ENCODE measurements at places on chromosomes 6 and 20.

- no peak for DNase-seq
These were observed 691.5 kb upstream of the POU3F2 start for GRCh38 chr6:98142839-98143238.

DNA sequence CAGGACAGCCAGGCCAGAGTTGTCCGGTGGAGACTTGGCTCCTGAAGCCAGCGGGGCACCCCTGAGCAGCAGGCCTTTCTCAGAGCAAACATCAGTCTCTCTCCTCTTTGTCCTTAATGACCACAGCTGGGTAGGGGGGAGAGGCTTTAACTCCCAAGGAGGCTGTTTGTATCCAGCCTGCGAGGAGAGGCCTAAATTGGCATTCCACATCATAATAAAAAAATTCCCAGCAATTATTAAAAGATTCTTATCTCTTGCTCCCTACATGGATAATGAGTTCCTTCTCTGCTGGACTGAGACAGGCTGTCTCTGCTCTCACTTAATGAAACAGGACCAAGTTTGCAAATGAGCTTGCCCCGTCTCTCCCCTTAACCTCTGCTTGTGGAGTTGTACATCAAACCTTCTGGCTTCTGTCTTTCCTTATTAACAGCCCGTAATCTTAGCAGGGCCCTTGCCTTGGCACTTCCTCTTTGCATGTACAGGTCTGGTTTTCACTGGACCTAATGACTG, 838.2 kb downstream of the MAFB start:
- DNase-seq: no peak

DNA sequence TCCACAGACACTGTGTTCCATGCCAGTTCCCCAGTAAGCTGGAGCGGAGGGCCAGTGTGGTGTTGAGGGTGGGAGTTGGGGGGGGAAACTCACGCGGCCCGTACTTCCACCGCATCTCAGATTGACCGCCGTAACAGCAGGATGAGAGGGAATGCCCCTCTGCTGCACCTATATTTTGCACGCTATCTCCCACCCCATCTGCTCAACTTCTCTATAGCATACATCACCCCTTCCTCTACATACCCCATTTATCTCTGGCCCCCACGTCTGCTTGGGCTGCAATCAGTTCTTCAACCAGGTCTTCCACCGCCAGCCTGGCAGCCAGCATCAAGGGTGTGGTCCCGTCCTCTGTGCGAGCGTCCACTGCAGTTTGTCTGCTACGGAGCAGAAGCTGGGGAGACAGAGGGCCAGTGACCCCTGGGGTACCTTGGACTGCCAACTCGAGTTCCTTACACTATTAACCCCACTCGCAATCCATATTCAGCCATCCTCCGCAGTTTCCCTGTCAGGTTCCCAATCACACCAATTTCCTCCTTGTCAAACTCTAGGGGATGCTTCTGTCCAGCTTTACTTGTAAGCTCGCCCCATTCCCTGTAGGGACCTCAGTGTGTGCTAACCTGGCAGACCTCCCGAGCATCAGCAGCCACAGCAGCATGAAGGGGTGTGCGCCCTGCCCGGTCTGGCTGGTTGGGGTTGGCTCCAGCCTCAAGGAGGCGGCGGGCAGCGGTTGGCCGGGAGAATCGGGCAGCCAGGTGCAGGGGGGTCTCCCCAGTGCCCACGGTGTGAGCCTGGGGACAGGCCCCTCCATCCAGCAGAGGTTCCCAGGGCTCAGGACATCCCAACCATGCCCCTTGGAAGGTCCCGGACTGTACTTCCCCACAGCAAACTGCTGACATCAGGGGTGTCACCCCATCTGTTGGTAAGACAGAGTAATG, 4.5 kb upstream of the GPSM3 start:
- no peak for DNase-seq

DNA sequence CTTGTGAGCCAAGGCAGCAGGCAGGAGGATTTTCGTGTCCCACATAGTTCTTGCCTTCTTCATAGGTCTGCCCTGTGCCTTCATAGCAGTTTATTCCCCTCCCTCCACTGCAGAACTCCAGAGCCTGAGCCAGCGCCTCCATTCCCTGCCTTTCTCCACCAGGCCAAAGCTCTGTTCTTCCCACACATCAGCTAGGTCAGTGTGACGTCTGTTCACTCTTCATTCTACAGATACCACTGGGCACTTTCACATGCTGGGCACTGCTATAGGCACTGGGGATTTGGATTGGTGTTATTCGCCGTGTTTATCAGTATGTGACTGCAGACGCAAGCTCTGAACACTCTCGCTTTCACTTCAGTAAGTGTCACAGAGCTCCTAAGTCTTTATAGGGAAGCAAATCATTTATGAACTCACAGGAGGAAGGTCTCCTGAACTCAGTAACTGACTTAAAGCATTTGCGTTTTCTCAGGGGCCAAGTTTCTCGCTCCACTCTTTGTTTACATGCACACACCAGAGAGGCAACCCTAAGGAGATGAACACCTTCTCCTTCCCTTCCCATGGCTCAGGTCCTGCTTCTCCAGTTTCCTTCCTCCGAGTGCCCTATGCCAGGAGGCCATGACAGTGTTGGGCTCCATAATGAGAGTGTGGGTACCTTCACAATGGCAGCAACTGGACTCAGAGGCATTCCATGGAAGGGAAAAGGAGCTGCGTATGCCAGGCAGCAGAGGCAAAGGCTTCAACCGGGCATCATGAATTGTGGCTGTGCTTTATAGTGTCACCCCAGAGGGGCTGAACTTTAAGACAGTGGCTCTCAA, 6.3 kb upstream of the APMAP start:
- DNase-seq: no peak

DNA sequence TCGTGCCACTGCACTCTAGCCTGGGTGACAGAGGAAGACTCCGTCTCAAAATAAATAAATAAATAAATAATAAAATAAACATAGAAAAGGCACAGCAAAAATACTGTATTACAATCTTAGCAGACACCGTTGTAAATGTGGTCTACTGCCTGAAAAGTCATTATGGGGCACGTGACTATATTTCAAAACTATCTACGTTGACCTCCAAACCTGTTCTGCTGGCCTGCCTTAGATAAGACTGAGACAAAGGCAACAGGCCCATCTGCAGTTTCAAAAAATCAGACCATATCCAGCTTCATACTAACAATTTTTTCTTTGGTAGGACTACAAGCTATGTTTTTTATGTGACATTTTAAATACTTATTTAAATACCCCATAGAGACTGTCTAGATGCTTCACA, 59.1 kb downstream of the AGPAT4 start:
- DNase-seq: no peak

DNA sequence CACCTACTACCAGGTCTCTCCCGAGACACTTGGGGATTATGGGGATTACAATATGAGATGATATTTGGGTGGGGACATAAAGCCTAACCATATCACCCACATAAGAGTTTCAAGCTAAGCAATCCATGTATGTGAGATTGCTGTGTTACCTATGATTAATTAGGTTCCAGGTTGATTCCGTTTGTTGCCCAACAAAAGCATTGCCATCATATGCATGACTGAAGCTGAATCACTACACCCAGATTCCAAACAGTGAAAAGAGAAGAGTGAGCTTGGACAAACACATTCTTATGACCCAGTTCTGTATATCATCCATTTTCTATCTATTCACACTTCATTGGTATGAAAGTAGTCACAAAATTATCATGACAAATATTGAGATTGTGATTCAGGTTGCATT, 952.5 kb upstream of the MAN1A1 start:
- no peak for DNase-seq

- DNase-seq: no peak
These were observed 152.1 kb downstream of the PLCB4 start for GRCh38 chr20:9220874-9221547.

DNA sequence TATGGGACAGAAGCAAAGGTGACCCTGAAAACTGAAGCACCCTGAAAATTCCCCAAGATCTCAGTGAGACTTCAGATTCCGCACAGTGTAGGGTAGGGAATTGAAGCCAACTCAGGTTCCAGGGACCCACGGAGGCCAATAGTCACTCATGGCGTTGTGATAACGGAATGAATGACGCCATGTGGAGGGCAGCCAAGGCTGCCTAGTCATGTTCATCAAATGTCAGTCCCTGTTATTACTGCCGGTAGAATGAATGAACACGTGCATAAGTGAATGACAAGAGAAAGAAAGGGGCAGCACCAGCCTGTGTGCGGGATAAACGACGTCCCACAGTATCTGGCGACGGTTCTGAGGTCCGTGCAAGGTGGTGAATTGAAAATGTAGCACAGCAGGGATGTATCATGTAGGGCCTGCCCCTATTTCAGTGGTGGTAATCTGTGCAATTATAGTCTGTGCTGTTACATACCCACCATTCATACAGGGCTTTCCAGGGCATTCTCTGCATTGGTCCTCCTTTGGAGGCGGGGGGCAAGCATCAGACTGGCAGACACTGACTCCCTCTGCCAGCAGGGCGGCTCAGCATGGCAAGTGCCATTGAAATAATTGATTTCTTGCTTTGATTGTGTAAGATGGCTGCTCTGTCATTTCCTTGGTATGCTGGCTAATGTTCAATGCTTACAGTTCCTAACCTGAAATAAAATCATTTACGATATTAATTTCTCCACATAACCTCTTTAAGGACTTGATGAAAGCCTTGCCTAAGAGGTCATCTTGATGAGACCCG, 386.9 kb downstream of the CDH4 start:
- DNase-seq: peak; percentile 14

DNA sequence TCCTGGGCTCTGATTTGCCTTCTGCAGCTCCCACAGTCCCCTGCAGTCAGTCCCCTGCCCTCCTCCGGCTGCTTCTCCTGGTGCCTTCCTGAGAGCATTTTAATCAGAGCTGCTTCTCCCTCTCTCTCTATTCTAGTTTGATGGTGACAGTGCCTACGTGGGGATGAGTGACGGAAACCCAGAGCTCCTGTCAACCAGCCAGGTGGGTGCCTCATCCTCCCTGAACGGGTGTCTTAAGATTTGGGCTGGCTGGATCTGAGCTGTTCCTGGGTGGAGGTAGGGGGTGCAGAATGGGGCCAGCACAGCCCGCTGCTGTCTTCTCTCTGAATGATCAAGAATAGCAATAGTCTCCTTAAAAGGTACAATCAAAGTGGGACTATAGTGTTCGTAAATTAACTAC, 58.6 kb downstream of the TOX2 start:
- no peak for DNase-seq

GRCh38 chr6:291697-292505, at the start of gene DUSP22:
TSS of gene DUSP22 (plus strand) at chr6:292487. CDS start at chr6:292540, 53 bp downstream.
- peak; percentile 87 for DNase-seq

- no peak for DNase-seq
These were observed at the start of gene NFATC2 for GRCh38 chr20:51542571-51543421. TSS of gene NFATC2 (minus strand) at chr20:51542719. CDS start at chr20:51542499, 220 bp downstream.

DNA sequence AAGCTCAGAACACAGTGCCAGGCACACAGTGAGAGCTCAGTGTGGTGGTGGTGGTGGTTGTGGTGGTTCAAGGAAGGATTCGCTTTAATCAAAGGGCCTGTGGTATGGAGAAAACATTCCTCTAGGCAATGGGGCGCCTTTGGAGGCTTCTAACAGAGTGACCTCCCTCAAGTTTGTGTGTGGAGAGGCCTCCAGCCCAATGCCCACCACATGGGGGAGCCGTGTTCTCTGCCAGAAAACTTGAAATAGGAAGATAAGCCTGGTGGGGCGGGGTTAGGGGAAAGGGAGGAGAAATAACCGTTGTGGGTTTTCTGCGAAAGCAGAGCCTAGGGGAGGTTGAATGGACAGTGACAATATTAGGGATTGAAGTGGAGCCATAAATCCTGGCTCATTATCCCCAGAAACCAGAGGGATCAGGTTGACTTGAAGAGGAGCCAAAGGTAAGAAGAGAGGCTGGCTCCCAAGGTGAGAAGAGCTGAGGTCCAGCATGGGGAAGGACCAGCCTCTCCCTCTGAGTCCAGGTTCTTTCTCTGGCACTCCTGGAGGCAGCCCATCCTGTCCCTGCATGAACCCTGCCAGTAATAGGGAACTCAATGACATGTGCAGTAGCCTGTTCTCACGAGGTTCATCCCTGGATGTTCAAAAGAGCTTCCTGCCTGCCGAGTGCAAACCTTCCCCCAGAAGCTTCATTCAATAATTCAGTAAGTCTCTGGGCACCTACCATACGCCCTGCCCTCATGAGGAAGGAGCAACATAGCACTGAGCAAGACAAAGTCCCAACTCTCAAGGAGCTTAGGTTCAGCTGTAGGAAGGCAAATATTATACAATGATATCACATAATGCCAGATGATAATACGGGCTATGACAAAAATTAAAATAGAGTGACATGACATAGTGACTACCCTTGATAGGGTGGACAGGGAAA, 51.4 kb downstream of the TGM2 start:
- DNase-seq: no peak

GRCh38 chr6:155374681-155375080, 60.4 kb upstream of the TFB1M start:
- no peak for DNase-seq

GRCh38 chr6:31657406-31658157, 1.9 kb downstream of the APOM start:
- DNase-seq: no peak

DNA sequence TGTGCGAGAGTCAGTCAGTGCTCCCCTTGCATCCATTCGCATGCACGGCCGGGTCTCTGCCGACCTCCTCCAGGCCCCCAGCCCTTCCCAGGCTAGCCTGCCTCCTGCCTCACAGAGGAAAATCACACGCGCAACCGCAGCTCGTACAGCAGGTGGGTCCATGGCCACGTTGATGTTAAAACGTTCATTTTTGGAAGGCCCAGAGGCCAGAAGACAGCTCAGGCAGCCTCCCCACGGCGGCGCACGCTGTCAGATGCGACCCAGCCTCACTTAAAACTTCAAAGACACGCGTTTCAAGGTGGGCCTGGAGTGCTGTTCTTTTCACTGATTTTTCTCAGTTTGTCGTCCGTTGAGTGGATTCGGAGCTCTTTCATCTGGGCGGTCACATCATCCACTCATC, 276.5 kb downstream of the SMOC2 start:
- no peak for DNase-seq

DNA sequence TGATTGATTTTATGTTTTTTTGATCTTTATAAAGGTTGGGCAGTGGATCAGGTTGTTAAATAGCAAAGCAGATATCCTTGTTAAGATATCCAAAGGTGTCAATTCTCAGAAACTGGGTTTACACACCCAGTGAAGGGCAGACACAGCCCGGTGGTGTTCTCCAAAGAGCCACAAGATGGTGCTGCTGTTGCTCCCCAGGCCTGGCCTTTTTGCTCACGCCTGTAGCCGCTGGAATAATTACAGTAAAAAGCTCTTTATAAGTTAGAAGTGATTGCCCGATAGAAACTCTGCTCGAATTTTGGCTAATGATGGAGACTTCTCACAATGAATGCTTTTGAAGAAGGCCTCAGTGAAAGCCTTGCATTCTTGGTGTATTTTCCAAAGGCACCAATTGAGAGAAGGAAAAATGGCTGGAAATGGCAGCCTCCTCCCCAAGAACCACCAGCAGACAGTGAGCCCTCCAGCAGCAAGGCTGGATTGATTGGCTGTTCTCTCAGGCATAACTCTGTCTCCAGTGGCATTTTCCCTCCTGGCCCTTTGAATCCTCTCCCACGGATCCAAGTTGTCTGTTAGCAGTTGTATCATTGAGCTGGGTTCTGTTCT, 120.5 kb upstream of the CHD6 start:
- peak; percentile 71 for DNase-seq

DNA sequence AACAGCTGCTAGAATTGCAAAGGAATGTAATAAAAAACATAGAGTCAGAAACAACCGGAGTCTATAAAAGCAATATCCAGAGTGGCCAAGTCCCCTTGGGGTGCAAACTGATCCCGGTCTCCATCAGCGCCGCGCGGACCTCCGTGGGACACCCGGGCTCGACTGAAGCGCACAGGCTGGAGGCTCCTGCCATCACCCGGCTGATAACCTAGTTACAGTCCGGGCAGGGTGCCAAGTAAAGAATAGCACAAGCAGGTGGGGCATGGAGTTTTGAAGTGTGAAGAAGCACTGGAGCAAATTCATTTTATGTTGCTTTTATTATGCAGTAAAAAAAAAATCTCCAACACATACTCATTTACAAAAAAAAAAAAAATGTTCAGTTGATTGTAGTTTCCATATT, 205.1 kb upstream of the GMDS start:
- no peak for DNase-seq

Data from RKO (cell line).